ENCODE measurements at places on chromosomes 5 and 9. TPM values are rescaled to one million over a fixed set of nuclear protein-coding genes. Genes with fewer than 3 reads are reported as not detected.

The CYSRT1 gene
- total RNA-seq: 2.0 TPM

The PRRX2 gene
- total RNA-seq: not detected

The SPINK4 gene
- total RNA-seq: not detected

The ARL14EPL gene
- not detected for total RNA-seq

The STPG3 gene
- not detected for total RNA-seq

The PCDHGA5 gene
- 7.3 TPM for total RNA-seq

The SLC4A9 gene
- total RNA-seq: not detected

GRCh38 chr9:93952784-93953495 is 2.2 kb downstream of the BARX1 start:
- DNase-seq: peak; percentile 79

- no peak for DNase-seq
These were observed 161.9 kb downstream of the CCDC171 start for GRCh38 chr9:15714746-15715145.

DNA sequence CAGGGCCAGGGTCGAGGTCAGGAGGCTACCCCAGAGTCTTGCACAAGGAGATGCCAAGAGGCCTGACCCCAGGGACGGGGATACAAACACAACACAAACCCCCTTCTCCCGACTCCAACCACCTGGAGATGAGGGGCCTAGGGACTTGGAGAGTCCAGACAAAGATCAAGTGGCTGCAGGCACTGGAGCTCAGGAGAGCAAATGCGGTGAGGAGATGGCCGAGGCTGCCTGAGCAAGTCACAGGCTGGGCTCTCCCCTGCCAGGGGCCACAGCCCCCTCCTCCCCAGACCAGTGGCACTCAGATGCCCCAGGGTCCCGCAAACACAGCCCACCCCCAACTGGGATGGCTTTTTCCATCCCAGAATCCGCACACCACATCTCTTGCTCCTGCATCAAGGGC is 15.8 kb downstream of the SH3GLB2 start:
- no peak for DNase-seq

DNA sequence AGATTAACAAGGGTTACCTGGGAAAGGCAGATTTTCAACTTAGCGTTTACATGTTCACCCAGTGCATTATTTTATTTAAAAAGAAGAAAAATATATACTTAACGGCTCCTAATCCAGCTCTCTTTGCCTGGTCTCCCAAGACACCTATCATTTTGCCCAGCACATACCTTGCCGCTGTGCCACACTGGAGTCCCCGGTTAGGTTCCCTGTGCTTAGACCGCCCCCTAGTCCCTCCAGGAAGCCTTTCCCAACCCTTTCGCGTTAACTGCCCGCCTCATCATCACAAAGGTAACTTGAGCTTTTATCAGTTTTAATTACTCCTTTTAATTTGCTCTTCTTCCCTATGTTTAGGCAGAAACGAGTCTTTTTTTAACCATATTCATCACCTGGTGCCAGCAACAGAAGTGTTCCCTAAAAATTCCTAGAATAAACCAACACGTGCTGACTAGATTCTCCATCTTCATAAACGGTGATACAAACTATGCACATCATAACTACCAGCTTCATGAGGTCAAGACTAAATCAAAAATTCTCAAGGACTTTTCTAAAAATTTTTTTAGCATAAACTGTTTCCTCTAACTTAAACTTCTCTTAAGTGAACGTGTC is 19.7 kb downstream of the DNAJA1 start:
- no peak for DNase-seq

GRCh38 chr5:150406103-150406722 is 6.5 kb downstream of the CD74 start:
- no peak for DNase-seq

DNA sequence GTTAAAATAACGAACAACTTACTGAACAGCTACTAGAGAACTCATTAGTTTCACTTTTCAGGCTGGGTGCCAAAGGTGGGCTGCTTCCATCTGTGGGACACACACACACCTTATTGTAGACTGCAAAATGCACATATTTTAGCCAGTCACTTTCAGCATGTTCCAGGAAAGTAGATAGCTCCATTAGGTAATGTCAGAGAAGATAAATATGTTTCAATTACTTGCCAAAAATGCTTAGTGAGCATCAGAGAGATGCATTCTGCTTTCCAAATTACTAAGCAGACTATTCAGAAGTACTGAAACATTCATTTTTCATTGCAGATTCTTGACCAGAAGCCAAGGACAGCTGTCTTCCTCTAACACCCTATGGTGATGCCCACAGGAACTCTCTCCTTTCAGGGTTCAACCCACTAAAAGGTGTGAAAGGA is 56.2 kb upstream of the APC start:
- no peak for DNase-seq

- no peak for DNase-seq
These were observed 1857.8 kb upstream of the WWC1 start for GRCh38 chr5:166433679-166434078.

DNA sequence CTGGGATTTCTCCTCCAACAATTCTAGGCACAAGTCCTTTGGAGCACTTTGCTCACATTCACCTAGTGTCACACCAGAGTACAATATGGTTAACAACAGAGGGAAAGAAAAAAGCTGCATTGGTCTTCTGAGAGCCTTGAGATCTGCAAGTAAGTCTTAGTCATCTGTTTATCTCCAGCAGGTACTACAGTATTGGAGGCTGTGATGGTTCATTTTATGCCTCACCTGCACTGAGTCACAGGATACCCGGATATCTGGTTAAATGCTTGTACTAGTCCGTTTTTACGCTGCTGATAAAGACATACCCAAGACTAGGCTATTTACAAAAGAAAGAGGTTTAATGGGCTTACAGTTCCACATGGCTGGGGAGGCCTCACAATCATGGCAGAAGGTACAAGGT is 525.0 kb downstream of the NR2F1-AS1 start:
- DNase-seq: no peak

GRCh38 chr9:9774471-9774870 is 838.3 kb downstream of the PTPRD start:
- DNase-seq: no peak

DNA sequence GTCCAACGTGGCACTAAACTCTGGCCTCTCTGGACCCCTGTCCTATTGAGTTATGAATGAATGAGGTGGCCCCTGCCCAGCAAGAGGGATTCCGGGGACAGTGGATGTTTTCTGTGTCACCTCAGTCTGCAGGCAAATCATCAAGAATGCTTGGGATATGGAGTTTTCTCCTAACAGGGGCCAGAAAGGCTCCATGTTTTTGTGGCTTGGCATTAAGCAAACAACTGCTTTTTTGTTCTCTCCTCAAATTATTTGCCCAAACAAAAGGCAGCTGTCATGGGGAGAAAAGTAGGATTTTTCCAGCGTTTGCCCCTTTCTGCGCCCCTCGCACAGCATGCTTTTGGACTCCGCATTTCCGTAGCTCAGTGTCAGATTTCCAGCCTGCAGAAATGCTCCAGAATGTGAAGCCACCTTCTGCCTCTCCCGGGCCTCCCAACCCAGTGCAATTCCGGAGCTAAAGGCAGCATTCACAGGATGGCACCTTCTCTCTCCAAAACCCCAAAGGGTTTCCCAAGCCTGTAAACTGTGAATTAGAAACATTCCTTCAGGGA is 553.3 kb downstream of the CCDC171 start:
- DNase-seq: no peak

GRCh38 chr9:114290561-114290986 is 32.3 kb upstream of the ORM1 start:
- DNase-seq: no peak

- DNase-seq: no peak
These were observed 82.9 kb downstream of the TMEM252 start for GRCh38 chr9:68457803-68458202.
